NCI-H510A (cell line): ENCODE measurements at places on chromosomes 4 and X.

DNA sequence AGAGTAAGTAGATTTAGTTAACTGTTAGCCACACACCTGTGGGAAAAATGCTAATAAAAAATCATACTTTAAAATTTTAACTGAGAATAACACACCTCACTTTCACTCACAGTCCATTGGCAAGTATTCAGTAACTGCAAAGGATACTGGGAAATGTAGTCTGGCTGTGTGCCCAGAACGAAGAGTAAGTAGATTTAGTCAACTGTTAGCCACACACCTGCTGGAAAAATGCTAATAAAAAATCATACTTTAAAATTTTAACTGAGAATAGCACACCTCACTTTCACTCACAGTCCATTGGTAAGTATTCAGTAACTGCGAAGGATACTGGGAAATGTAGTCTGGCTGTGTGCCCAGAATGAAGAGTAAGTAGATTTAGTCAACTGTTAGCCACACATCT lies 178.4 kb upstream of the NWD2 start:
- no peak for DNase-seq

- no peak for DNase-seq
Measured at GRCh38 chrX:40853004-40853815, 117.9 kb upstream of the MED14 start.

GRCh38 chr4:52051615-52052474 lies 741 bp downstream of the SPATA18 start:
- peak; percentile 86 for DNase-seq

DNA sequence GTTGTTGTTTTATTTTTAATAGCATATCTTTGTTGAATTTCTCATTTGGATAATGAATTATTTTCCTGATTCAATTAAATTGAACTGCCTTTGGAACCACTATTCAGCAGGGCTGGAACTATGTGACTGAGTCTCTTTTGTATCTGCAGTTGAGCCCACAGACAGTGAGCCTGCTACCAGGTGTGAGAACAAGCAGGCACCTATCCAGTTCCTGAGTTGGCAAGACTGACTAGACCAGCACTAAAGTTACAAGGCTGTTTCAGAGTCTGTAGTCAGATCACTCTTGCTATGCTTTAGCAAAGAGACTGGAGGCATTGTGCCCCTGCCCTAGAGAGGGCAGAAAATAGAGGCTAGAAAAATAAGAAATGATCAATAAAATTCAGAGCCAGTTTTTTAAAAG lies 237.3 kb upstream of the GRID2 start:
- DNase-seq: no peak

DNA sequence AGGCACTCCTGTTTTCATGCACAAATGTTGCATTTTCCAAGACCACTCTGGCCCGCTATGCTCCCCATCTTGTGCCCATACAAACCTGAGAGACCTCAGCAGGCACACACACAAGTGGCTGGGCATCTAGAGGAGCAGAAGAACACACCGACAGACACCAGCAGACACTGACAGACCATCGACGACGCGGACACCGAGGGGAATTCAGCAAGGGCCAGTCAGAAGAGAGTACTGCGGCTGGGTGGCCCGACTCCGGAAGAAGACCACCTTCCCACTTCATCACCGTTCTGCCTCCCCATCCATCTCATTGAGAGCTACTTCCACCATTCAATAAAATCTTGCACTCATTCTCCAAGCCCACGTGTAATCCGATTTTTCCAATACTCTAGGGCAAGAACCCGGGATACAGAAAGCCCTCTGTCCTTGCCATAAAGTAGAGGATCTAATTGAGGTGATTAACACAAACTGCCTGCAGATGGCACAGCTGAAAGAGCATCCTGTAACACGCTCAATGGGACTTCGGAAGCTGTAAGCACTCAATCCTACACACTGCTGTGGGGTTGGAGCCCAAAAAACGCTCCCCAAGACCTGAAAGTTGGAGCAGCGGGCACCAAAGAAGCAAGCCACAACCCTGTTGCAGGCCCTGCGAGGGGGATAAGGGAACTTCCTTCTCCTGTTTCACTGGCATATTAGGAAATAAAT lies 780.9 kb downstream of the ARAP2 start:
- no peak for DNase-seq

- no peak for DNase-seq
Measured at GRCh38 chr4:16157609-16158503, 68.4 kb downstream of the TAPT1 start.

- DNase-seq: no peak
Measured at GRCh38 chrX:12955882-12956703, 18.8 kb upstream of the TMSB4X start.

GRCh38 chr4:89166971-89167475 lies 55.7 kb downstream of the TIGD2 start:
- no peak for DNase-seq

DNA sequence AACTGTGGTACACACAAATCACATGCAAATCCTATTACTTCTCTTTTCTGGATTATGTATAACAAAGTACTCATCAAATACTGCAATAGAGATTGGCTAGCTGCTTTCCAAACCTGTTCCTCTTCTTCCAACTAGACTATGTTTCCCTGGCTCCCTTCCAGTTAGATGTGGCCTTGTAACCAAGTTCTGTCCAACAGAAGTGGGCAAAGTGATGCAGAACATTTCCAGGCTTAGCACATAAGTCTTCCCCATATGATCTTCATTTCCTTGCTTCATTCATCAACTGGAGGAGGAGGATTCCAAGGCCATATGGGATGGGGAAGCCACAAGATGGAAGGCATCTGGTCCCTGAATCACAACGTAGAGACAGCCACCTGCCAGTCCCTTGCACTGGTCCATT lies 8.0 kb downstream of the SLC9A7 start:
- no peak for DNase-seq

- DNase-seq: no peak
Measured at GRCh38 chr4:10590896-10591295, 93.7 kb downstream of the CLNK start.

DNA sequence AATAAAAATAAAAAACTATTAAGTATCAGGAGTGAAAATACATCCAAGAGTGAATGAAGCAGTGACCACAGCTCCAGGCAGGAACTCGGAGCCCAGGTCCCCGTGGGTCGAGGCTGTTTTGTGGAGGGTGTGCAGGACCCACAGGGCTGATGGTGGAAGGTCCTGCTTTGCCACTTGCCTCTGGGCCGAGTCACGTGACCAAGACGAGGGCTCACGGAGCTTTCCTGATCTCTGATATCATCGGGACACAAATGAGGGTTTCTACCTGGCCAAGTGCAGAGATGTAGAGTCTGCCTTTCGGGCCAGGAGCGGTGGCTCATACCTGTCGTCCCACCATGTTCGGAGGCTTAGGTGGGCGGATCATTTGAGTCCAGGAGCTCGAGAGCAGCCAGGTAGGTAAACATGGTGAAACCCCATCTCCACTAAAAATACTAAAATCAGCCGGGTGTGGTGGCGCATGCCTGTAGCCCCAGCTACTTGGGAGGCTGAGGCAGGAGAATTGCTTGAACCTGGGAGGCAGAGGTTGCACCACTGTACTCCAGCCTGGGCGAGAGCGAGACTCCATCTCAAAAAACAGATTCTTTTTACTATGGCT lies 7.2 kb downstream of the SLC25A6 start:
- no peak for DNase-seq

DNA sequence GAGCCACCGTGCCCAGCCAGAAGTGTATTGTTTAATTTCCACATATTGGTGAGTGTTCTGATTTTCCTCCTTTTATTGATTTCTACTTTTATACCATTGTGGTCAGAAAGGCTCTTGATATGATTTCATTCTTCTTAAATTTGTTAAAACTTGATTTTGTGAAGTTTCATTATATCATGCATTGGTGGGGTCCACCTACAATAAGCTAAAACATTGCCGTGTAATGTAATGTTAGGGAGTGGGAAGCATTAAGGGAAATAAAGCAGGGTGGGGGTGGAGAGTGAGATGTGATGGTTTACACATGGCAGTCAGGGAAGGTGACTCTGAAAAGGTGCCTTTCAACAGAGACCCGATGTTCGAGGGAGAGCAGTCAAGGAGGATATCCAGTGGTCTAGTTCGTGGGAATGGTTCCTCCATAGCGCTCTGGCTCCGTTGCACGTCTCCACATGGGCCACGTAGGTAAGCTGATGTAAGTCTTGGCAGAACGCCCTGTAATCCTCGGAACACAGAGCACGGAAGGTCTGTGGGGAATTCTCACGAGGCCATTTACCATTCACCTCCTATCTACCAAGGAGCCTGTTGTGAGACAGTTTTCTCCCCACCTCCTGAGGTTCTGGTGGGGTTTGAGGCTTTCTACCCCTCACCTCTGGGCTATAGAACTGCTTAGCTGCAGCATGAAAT lies 7.7 kb upstream of the WDR13 start:
- no peak for DNase-seq

DNA sequence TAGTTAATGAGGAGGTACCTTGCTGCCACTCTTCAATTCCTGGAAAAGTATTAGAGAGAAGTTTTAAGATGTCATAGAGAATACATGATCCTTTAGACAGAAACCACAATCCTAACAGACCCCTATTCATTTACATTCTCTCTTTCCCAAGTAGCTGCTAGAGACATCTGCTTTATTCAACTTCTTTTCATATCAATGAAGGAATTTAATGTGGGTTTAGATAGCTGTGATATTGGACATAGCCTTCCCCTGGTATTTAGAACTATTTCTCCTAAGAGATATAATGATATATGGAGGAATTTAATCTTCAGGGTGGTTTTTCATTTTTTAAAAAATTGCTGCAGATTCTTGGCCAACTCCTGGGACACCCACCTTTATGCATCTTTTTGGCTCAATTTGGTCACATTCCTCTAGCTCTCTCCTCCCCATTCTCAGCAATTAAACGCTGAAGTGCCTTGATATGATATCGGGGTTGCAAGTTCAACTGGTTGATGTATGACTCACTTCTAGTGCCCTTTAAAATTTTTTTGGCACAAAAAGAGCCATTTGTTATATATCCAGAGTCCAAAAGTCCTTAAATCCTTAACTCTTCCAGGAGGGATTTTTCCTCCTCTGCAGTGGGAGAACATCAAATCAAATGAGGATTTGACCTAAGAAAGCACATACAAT lies 57.6 kb downstream of the DOCK11 start:
- no peak for DNase-seq

DNA sequence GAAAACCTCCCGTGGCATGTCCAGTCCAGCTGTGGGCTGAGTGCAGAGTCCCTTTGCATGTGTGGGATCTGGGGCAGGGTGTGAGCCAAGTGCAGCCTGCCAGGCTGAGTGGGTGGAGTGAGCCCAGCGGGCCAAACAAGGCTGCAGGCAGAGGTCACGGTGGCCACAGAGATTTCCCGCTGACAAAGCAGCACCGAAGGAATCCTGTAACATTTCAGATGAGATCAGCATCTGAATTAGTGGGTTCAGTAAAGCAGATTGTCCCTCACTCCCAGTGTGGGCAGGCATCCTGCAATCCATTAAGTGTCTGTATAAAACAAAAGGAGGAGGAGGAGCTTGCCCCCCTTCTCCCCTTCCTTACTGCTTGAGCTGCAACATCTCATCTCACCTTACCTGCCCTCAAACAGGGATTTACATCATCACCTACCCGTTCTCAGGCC lies 324.4 kb downstream of the FAT4 start:
- DNase-seq: no peak

DNA sequence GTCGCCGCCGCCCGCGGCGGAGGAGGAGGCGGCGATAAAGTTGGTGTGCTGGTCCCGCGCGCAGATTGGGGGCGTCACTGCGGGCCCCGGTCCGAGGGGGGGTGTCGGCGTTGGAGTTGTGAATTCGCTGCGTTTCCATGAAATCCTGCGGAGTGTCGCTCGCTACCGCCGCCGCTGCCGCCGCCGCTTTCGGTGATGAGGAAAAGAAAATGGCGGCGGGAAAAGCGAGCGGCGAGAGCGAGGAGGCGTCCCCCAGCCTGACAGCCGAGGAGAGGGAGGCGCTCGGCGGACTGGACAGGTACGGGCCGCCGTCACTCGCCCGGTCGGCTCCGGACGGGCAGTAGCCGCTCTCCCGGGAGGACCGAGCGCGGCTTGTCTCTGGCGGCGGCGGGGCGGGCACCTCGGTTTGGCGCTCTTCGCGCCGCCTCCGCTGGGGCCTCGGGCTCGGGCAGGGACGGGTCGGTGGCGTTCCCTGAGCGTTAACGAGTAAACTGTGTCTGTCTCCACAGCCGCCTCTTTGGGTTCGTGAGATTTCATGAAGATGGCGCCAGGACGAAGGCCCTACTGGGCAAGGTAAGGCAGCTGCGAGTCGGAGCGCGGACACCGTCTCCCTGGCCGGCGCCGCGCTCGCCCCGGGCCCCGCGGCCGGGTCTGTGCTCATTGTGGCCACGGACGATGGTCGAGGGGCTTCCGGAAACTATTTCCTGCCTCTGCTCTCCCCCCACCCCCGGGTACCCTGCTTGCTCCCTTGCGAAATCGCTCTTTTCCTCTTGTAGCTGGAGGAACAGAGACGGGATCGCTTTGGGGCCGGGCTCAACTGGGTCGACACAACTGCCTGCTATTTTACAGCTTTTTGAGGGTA lies 658 bp downstream of the KDM6A start:
- peak; percentile 34 for DNase-seq

- DNase-seq: no peak
Measured at GRCh38 chr4:177105536-177105935, 204.1 kb upstream of the NEIL3 start.

DNA sequence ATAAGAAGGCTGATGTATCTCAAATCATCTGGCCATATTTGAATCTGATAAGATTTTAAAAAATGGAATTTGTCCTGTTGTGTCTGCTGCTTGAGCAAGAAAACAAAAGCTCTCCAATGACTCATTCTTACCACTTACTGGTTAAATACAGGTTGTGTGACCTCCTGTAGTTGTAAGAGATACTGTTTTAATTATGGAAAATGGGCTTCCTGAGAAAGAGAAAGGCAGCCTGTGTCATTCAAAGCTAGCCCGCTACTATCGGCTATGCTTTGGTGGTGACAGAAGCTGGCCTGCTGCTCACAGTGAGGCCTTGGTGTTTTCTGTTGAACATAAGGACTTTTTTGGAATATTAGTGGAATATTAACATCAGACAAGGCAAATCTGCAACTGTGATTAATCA lies 1722.1 kb upstream of the PCDH10 start:
- no peak for DNase-seq

GRCh38 chr4:37973441-37973840 lies 13.2 kb downstream of the PTTG2 start:
- no peak for DNase-seq

- DNase-seq: no peak
Measured at GRCh38 chr4:76772498-76773106, 125.3 kb downstream of the SOWAHB start.

- no peak for DNase-seq
Measured at GRCh38 chr4:113355550-113356371, 306.3 kb downstream of the ANK2 start.

DNA sequence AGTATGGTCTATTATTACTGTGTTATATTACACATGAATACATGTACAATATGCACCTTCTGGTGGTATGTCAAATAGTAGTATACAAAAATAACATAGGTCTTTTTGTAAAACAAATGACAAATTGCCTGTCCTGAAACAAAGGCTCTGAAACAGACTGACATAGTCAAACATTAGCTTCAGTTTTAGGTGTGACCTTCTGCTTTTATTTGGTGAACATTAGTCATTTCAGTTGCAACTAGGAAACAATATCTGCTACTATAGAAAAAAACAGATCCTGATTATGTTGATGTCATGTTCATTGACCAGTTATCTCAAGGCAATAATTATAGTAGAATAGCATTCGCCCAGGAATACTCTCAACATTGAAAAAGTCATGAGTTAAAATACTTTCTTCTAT lies 123.0 kb downstream of the CHRNA9 start:
- DNase-seq: no peak
